MCF 10A (cell line): ENCODE measurements at places on chromosomes 16 and 17.

GRCh38 chr17:35160354-35161201, 13.0 kb downstream of the UNC45B start:
- no peak for DNase-seq

- DNase-seq, result no peak
These were observed 237.5 kb upstream of the SALL1 start for GRCh38 chr16:51388516-51388951.

DNA sequence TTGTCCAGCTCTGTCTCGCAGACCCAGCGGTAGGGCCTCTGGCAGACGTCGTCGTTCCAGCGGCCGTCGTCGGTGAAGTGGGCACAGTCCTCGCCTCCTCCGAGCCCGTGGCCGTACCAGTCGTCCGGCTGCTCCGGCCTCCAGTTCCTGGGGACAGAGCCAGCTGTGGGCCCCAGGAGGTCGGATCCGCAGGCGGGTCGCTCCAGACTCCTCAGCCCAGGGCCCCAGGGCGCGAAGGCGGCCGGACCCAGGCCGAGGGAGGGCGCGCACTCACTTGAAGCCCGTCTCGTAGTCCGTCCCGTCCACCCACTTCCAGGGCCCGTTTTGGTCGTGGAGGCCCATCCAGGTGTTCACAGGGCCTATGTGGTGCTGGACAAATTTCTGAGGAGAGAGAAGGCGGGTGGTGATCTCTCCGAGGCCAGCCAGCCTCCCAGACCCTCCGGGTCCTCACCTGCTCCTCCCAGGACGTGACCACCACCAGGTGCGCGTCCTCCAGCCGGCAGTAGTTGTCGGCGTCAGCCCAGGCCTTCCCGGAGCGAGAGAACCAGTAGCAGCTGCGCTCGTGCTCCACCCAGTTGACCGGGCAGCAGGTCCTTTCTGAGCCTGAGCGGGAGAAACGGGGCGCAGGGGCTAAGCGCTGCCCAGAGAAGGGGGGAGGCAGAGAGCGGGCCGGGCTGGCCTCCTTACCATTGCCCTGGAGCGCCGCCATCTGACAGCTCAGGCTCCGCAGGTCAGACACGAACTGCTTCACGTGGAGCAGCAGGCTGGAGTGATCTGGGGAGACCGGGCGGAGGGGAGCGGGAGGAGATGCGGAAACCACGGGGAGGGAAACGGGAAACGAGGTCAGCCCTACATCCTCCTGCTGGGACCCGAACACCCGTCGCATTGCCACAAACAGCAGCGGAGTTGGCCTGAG, 5.2 kb downstream of the ASGR1 start:
- no peak for DNase-seq

- DNase-seq, result no peak
These were observed 19.2 kb downstream of the AMFR start for GRCh38 chr16:56405977-56406672.

DNA sequence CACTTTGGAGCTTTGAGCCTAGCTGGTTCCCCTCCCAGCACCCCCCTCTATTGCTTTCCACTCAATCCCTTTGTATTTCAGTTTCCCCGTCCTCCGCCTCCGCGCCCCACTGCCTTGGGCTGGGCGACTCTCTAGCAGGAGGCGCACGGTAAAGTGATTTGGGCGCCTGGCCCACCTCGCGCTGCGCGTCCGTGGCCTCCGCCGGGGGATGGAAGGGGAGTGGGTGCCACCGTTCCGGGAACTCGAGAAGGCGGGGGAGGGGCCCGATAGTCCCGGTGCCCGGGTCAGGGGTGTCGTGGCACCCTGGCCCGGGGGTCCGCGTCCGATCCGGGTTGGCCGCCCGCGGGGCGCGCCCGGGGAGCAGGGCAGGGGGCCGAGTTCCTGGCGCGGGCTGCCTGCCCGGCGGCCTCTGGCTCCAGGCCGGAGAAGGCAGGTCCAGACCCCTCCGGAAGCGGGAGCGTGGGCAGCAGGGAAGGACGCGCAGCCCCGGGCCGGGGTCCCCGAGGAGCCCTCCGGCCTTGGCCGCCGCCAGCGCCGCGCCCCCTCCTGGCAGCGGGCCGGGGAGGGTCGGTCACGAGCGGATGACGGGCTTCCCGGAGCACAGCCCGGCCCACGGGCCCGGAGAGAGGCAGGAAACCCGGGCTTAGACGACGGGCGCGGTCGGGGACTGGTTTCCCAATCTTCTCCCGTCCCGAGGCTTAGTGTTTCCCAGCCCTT, 15.8 kb downstream of the MEOX1 start:
- no peak for DNase-seq

DNA sequence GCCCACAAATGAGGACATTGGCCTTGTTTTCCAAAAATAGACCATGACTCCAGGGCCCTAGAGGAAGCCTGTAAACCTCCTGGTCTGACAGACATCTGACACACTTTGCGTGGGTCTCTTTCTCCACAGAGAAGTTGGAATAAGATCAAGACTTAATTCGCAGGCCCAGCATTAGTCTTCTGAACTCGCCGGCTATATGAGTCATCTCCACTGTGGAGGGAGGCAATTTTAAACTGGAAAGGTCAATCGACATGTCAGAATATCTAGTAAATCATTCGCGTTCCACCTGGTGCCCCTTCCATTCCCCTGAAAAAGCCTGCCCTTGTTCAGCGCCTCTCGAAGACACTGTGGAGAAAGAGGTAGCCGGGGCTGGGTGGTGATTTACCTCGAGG, 140.1 kb downstream of the CLEC16A start:
- peak; percentile 50 for DNase-seq

DNA sequence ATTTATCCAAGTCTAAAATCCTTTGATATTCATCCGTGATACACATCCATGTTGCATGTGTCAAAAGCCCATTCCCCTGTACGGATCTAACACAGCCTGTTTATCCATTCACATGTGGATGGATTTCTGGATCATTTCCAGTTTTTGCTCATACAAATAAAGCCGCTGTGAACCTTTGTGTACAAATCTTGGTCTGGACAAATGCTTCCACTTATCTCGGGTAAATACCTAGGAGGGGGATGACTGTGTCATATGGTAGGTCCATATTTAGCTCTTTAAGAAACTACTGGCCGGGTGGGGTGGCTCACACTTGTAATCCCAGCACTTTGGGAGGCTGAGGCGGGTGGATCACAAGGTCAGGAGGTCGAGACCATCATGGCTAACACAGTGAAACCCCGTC, 6.3 kb upstream of the TBCD start:
- DNase-seq, result no peak

- no peak for DNase-seq
These were observed 1444.8 kb upstream of the CDH8 start for GRCh38 chr16:63481060-63481459.

GRCh38 chr16:14070877-14071575, at the start of gene MRTFB:
TSS of gene MRTFB (plus strand) at chr16:14071319. CDS start at chr16:14140607, 69,288 bp downstream.
- peak; percentile 79 for DNase-seq

DNA sequence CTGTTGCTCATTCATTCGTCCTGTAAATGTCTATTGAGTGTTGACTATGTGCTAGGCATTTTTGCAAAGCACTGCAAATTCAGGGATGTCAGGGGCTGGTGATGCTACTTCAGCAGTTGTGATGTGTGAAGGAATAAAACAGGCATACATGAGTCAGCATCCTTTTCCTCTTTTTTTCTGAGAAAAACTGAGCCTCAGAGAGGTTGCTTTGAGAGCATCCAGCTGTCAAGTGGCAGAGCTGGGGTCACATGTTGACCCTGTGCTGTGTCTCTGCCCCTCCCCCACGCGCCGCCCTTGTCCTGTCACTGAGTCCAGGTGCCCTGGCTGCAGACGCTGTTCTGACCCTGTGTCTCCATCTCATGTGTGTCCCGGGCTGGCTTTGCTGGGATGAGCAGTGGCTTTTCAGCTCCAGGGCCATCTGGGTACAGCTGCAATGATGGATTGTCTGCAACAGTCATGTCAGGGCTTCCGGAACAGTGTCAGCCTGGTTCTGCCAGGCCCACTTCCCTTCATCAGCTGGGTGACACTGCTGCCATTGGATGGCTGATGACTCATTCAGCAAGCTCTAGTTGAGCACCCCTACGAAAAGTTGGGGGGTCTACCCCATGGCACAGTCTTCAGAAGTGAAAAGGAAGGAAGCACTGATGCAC, 14.9 kb downstream of the SEC14L5 start:
- DNase-seq, result no peak

GRCh38 chr16:59432896-59433295, 698.8 kb upstream of the GOT2 start:
- DNase-seq, result no peak

- peak; percentile 17 for DNase-seq
These were observed 10.7 kb upstream of the NOS2 start for GRCh38 chr17:27810902-27811557.

GRCh38 chr17:42692489-42692888, 10.2 kb downstream of the CNTNAP1 start:
- DNase-seq, result no peak

DNA sequence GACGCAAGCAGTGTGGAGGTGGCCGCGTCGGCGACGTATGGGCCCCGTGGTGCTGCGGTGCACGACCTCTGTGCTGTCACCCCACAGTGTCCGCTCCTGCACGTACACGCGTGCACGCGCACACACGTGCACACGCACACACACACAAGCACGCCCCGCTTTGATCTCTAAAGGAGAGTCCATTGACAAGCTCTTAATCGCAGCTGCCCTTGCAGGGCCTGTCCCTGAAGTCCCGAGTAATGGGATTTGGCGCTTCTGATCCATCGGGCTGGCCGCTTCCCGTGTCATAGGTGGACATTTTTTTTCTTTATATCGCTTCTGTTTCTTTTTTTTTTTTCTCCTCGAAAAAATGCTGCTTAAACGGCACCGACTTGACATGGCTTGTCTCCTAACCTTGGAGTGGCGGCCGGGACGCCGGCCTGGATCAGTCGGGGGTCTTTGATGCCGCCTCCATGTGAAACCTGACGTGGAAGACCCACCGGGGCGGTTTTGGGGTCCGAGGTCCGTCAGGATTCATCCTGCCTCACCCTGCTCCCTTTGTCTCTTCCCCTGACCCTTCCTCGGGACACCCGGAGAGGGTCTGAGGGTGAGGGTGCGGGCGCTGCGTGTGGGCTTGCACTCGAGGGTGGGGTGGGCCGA, 8.3 kb upstream of the AXIN1 start:
- no peak for DNase-seq

DNA sequence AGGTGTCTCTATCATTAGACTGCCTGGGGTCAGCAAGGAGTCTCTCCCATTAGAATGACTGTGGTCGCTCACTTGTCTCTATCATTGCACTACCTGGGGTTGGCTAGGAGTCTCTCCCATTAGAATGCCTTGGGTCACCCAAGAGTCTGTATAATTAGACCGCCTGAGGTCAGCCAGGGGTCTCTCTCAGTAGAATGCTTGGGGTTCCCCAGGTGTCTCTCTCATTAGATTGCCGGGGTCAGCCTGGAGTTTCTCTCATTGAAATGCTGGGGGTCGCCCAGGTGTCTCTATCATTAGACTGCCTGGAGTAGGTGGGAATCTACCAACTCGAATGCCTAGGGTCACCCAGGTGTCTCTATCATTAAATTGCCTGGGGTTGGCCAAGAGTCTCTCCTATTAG, 2231.6 kb downstream of the TP53TG3F start:
- no peak for DNase-seq

DNA sequence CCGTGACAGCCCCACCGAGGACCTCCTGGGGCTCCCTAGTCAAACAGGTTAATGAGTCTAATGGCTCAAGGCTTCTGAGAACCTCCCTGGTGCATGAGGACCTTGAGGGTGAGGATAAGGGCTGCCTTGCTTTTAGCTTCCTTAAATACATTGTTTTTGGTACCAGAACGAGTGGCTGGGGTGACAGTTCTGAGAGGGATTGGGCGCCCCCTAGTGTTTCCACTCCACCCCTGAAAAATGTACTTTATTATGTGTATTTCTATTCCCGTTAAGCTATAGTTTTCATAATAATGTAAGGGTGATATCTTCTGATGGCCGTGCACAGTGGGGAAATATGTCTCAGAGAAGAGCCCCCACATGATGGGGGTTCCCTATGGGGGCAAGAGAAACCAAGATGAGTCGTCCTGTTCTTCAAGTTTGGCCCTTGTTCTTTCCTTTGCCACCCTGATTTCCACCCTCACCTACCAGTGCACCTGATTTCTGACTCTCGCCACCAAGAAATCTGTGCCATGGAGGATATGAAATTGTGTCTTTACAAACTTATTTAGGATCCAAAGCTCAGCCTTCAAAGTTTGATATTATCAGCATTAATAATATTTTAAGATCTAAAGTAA, 14.5 kb upstream of the VWA3A start:
- DNase-seq, result peak; percentile 69

DNA sequence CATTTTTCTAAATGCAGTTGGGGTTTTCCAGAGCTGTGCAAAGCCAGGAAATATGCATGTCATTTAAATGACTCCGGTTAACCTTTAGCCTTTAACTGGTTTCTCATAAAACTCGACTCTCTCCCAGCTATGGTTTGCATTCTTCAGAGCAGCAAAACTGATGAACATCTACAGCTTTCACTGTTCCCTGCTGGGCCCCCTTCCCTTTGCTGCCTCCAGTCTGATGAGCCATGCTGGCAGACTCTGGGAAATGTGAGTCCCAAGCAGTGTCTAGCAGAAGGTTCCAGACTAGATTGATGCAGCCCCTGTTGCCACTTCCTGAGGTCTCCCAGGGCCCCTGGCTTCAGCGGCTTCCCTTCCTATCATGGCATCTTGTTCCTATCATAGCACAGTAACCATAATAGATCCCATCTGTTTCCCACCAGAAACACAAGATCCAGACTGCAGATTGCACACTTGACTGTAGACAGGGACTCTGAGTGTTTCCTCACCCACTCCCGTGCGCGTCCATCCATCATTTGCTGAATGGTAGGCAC, 135.4 kb downstream of the CLEC16A start:
- peak; percentile 26 for DNase-seq

DNA sequence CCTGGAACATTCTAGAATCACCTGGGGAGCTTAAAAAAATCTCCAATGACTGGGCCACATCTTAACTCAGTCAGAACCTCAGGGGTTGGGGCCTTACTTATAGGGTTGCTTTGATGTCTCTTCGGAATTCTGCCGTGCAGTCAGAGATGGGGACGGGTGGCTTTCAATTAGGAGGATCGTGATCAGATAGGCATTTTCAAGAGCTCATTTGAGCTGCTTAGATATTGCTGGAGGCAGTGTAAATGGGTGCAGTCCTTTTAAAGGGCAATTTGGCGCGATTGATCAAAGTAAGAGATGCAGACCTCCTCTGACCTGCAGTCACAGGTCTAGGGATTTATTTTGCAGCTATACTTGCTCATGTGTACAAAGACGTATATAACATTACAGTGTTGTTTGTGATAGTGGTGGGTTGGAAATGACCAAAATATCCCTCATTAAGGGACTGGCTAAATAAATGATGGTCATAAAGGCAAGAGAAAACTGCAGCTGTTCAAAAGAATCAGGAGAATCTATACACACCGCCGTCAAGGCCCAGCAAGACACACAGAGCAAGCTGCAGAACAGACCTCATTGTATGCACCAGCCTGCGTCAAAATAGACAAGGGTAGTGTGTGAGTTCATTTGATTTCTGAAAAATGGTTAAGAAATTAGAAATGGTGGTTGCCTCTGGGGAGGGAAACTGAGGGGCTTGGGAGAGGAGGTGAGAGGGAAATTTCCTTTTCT, 6.3 kb upstream of the KCNG4 start:
- no peak for DNase-seq

- DNase-seq, result peak; percentile 89
These were observed 10.6 kb upstream of the TMIGD1 start for GRCh38 chr17:30344283-30345088.
